Pancreas (tissue), 10 donors: ENCODE measurements at places on chromosomes 16 and 17. TPM values are rescaled to one million over a fixed set of nuclear protein-coding genes. Genes with fewer than 3 reads are reported as not detected.

Gene COQ9
- polyA plus RNA-seq: 51.1 TPM

Gene CNGB1
- polyA plus RNA-seq: 0.05 TPM

Gene RGS11
- polyA plus RNA-seq: 42.9 TPM

Gene UTP4
- polyA plus RNA-seq: 19.1 TPM

Gene PYY
- 0.66 TPM for polyA plus RNA-seq

Gene TNFRSF17
- polyA plus RNA-seq: not detected

Gene ACSM2A
- polyA plus RNA-seq: not detected

Gene KRTAP4-4
- polyA plus RNA-seq: not detected

Gene IQCK
- polyA plus RNA-seq: 15.1 TPM

Gene SLC12A3
- polyA plus RNA-seq: 0.04 TPM

DNA sequence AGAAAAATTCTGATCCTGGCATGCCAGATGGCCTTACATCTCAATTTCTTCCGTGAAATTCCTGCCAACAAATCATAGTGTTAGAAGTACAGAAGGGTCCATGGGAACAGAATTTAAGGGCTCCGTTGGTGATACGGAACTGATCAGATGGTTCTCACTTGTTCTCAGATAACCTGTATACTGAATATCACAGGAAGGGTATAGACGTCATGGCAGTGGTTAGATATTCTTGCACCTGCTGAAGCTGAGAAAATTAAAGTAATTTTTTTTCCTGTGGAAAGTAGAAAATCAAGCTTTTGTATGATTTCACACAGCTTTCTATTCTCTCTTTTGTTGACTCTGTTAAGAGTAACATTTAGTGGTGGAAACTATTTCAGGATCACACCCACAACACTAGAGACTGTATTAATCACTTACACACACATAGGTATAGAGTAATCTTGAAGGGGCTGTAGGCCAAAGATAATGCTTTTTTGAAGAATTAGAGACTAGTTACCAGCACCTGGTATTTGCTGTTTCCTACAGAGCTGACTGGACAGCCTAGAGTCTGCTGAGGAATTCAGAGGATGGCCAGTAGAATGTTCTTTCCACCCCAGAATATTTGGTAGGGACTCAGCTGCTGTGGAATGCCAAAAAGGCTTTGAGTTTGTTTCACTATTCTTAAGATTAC is 7.5 kb downstream of the TENT4B start:
- no peak overlapping the region for H3K27ac ChIP-seq
- no peak overlapping the region for H3K4me3 ChIP-seq
- H3K27me3 ChIP-seq: no peaks in the 10 kb centered on the region
- no peaks in the 10 kb centered on the region for H3K36me3 ChIP-seq

GRCh38 chr16:57838161-57838560 is 35.9 kb upstream of the KIFC3 start:
- no peak for DNase-seq
- H3K27ac ChIP-seq: no peak overlapping the region
- H3K36me3 ChIP-seq: no peaks in the 10 kb centered on the region
- no peaks in the 10 kb centered on the region for H3K27me3 ChIP-seq

- no peaks in the 10 kb centered on the region for H3K27me3 ChIP-seq
- DNase-seq: no peak
- peak overlapping the region; percentile 87 for H3K27ac ChIP-seq
- H3K36me3 ChIP-seq: no peaks in the 10 kb centered on the region
Measured at GRCh38 chr17:72466199-72466598, 345.4 kb downstream of the SOX9 start.

GRCh38 chr16:35598696-35599332 is 2139.4 kb downstream of the TP53TG3F start:
- DNase-seq: no peak
- no peaks in the 10 kb centered on the region for H3K27me3 ChIP-seq
- no peak overlapping the region for H3K4me3 ChIP-seq
- no peaks in the 10 kb centered on the region for H3K4me1 ChIP-seq

DNA sequence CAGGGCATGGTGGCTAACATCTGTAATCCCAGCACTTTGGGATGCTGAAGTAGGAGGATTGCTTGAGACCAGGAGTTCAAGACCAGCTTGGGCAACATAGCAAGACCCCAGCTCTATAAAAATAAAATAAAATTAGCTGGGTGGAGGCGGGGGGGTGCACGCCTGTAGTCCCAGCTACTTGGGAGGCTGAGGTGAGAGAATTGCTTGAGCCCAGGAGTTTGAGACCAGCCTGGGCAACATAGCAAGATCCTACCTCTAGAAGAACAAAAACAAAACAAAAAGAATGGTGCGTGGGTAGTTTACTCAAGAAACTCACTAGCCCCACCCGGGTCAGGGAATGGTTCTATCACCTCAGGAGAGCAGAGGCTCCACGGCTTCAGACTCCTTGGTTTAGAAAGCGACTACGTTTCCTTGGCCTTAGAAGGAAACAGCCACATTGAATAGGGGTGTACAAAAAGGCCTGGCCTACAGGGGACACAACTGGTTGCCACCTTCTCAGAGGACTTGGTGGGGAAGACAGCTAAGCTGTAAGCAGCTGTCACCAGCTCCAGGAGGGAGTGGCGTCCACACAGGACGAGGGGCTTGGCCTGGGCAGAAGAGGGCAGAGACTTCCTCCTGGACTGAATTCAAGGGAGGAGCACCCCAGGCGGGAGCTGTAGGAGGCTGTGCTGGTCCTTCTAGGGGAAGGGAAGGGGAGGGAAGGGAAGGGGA is 716 bp downstream of the TK1 start:
- H3K4me1 ChIP-seq: peaks cover 37% of the 10 kb centered on the region
- H3K27me3 ChIP-seq: no peaks in the 10 kb centered on the region
- H3K4me3 ChIP-seq: no peak overlapping the region
- H3K36me3 ChIP-seq: no peaks in the 10 kb centered on the region
- H3K27ac ChIP-seq: no peak overlapping the region

- DNase-seq: no peak
- no peak overlapping the region for H3K4me3 ChIP-seq
- no peak overlapping the region for H3K27ac ChIP-seq
- no peaks in the 10 kb centered on the region for H3K36me3 ChIP-seq
- H3K4me1 ChIP-seq: no peaks in the 10 kb centered on the region
- no peaks in the 10 kb centered on the region for H3K27me3 ChIP-seq
Measured at GRCh38 chr16:22360963-22361659, 13.3 kb downstream of the CDR2 start.

GRCh38 chr16:10992797-10993196 is 48.4 kb downstream of the CLEC16A start:
- no peaks in the 10 kb centered on the region for H3K36me3 ChIP-seq
- no peaks in the 10 kb centered on the region for H3K27me3 ChIP-seq
- DNase-seq: no peak
- no peak overlapping the region for H3K27ac ChIP-seq
- no peaks in the 10 kb centered on the region for H3K4me1 ChIP-seq

- no peak for DNase-seq
- H3K4me3 ChIP-seq: no peak overlapping the region
- no peaks in the 10 kb centered on the region for H3K27me3 ChIP-seq
- no peaks in the 10 kb centered on the region for H3K36me3 ChIP-seq
- no peaks in the 10 kb centered on the region for H3K4me1 ChIP-seq
Measured at GRCh38 chr16:69485816-69486215, 61.4 kb downstream of the CYB5B start.

GRCh38 chr17:48510761-48511604 is 19.8 kb downstream of the HOXB1 start:
- H3K4me3 ChIP-seq: no peak overlapping the region
- DNase-seq: no peak

DNA sequence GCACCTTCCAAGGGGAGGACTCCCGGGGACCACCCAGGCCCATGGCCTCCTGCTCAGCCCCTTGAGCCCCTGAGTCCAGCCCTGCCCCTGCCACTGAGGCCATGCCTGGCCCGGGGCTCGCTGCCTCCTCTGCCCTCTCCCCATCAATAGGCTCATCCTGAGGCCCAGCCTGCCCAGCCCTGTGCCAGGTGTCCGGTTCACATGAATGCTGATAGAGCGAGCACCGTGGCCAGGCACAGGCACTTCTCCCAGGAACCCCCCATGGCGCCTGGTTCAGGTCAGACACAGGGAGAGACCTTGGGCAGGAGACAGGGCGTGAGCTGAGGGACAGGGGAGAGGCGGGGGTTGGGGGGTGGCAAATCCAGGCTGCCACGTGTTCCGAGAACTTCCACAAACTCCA is 2.8 kb upstream of the PVALEF start:
- no peaks in the 10 kb centered on the region for H3K36me3 ChIP-seq
- H3K4me1 ChIP-seq: peaks cover 22% of the 10 kb centered on the region
- no peaks in the 10 kb centered on the region for H3K27me3 ChIP-seq
- DNase-seq: peak; percentile 84

- H3K27ac ChIP-seq: no peak overlapping the region
- no peak for DNase-seq
- H3K36me3 ChIP-seq: no peaks in the 10 kb centered on the region
- no peak overlapping the region for H3K4me3 ChIP-seq
- no peaks in the 10 kb centered on the region for H3K4me1 ChIP-seq
Measured at GRCh38 chr16:26475596-26475995, 591.1 kb upstream of the C16orf82 start.

- H3K4me3 ChIP-seq: no peak overlapping the region
- no peak overlapping the region for H3K27ac ChIP-seq
- H3K4me1 ChIP-seq: no peaks in the 10 kb centered on the region
Measured at GRCh38 chr16:10169904-10170410, 12.3 kb downstream of the GRIN2A start.

- no peaks in the 10 kb centered on the region for H3K36me3 ChIP-seq
- H3K27me3 ChIP-seq: no peaks in the 10 kb centered on the region
Measured at GRCh38 chr16:30368792-30369090, 1.6 kb downstream of the TBC1D10B start.

DNA sequence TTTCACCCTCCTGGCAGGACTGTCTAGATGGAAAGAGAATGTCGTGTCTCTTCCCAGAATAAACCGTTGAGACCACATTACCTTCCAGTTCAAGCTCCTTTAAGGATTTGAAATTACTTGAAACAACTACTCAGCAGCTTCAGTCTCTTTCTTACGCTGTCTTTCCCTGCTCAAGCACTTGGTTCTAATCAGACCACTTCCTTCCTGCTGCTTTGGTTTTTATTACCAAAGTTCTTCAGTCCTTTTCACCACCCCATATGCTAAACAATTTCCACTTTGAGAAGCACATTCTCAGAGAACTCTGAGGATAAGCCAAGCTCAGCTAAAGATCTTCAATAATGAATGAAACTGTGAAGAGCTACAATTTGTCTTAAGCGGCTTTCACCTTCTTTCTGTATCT is 105.4 kb downstream of the STX8 start:
- no peak overlapping the region for H3K4me3 ChIP-seq
- H3K27me3 ChIP-seq: no peaks in the 10 kb centered on the region
- no peak for DNase-seq
- no peak overlapping the region for H3K27ac ChIP-seq
- H3K4me1 ChIP-seq: peaks cover 3% of the 10 kb centered on the region
- H3K36me3 ChIP-seq: no peaks in the 10 kb centered on the region

DNA sequence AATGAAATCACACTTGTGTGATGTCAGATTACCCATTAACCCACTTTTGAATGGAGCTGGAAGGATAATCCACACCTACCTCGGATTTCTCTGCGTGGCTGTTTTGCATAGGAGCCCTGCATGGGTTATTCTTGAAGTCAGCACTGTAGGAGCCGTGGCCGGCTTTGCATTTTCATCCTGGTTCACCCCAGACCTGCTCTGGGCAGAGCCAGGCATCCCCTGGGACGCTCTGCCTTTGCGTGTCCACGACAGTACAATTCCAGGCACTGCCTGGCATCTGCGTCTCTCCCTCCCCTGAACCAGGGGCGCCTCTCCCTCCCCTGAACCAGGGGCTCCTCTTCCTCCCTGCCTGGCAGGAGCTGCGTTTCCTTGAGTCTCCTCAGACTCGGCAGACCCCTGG is 29.7 kb upstream of the ZNF750 start:
- H3K27me3 ChIP-seq: no peaks in the 10 kb centered on the region
- H3K4me3 ChIP-seq: no peak overlapping the region
- H3K4me1 ChIP-seq: no peaks in the 10 kb centered on the region
- H3K27ac ChIP-seq: no peak overlapping the region
- no peak for DNase-seq

GRCh38 chr16:75311383-75311938 is 60.0 kb upstream of the BCAR1 start:
- DNase-seq: no peak
- H3K27me3 ChIP-seq: no peaks in the 10 kb centered on the region
- peaks cover 31% of the 10 kb centered on the region for H3K4me1 ChIP-seq
- H3K36me3 ChIP-seq: no peaks in the 10 kb centered on the region
